ENCODE measurements at places on chromosomes 2 and 18. TPM values are rescaled to one million over a fixed set of nuclear protein-coding genes. Genes with fewer than 3 reads are reported as not detected.

The COL3A1 gene
- total RNA-seq, result 264 TPM

DNA sequence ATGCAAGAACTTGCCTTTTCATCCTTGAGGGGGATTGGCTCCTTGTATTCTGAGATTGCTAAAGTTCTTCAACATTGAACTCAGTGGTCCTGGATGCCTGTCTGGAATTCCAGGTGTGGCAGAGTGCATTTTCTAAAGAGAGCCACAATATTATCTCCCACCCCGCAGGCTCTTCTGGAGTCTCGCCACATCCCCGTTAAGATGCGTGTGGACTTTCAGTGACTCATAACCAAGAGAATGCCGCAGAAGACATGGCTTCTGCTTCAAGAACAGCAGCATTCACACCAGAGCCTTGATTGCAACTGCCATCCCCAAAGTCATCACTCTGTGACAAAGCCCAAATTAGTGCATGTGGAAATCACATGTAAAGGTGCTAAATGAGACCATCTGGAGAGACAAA, 142.7 kb downstream of the CDH20 start:
- no peak for DNase-seq
- no peaks in the 10 kb centered on the region for H3K4me1 ChIP-seq
- H3K4me3 ChIP-seq, result no peak overlapping the region
- no peak overlapping the region for H3K27ac ChIP-seq
- no peaks in the 10 kb centered on the region for H3K36me3 ChIP-seq

DNA sequence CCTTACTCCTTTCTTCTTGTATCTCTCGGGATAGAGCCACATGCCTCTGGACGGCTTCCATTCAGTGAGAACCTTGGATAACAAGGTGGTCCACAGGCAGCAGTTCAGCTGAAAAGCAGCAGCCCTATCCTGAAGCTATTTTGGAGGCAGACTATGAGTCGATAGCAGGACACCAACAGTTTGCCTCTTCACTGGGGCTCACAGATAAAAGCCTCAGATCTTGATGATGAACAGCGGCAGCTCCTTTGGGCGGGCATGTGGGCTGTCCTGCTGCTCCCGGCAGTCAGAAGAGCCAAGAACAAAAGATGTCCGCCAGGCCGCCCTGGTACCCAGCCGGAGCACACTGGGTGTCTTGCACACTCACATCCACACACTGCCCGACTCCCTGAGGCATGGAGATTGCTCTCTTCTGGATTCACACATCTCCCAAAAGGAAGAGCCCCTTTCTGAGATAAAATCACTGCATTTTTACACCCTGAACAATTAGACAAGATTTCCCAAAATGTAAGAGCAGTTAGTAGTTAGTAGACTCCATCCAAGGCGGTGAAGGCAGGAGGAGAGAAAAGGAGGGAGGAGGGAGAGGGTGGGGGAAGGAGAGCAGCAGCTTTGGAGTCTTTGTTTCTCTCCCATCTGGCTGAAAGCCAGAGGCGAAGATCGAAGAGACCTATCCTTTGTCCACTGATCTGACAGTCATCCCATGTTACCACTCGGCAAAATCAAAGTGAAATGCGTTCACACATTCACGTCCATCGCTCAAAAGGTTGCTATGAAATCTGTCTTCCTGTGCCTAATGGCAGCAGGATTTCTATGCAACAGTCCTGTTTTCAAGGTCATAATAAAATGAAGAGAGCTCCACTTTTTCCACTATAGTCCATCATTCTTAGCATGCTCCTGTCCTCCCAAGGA, 90.1 kb upstream of the KLF7 start:
- DNase-seq, result no peak
- H3K27ac ChIP-seq, result no peak overlapping the region
- no peaks in the 10 kb centered on the region for H3K36me3 ChIP-seq
- no peaks in the 10 kb centered on the region for H3K27me3 ChIP-seq
- peaks cover 9% of the 10 kb centered on the region for H3K4me1 ChIP-seq

The NGEF gene
- 3.1 TPM for total RNA-seq

The HS6ST1 gene
- 48.0 TPM for total RNA-seq
